ENCODE measurements at places on chromosomes 5 and 9. TPM values are rescaled to one million over a fixed set of nuclear protein-coding genes. Genes with fewer than 3 reads are reported as not detected.
A peak's percentile ranks its signal among the peaks of the same experiment; 100 is the strongest.

GRCh38 chr5:53873235-53873634 lies 312.8 kb downstream of the NDUFS4 start:
- no peak for DNase-seq

DNA sequence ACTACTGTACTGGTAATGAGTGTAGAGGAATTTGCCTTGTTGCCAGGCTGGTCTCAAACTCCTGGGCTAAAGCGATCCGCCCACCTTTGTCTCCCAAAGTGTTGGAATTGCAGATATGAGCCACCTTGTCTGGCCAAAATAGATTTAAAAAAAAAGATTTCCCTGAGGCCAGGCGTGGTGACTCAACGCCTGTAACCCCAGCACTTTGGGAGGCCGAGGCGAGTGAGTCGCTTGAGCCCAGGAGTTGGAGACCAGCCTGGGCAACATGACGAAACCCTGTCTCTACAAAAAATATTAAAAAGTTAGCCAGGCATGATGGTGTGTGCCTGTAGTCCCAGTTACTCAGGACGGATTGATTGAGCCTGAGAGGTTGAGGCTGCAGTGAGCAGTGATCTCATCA lies 62.5 kb downstream of the IPO11 start:
- peak; percentile 93 for DNase-seq

GRCh38 chr5:97112230-97112629 lies 30.2 kb downstream of the LIX1 start:
- DNase-seq, result no peak

GRCh38 chr9:120289990-120290975 lies 289.7 kb downstream of the CDK5RAP2 start:
- no peak for DNase-seq

DNA sequence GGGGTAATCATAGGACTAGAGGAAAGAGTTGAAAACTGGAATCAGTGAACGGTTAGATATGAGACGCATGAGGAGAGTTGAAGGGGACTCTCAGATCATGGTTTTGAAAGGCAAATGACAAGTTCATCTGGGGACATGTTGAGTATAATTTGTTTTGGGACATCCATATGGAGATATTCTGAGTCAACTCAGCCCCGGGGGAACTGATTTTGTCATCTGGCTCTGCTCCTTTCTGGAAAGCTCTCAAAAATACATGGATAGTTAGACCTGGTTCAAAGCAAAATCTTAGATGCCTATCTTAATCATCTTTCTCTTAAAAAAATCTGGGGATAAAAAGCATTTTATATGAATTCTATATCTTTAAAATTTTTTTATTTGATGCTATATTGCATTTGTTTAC lies 161.2 kb downstream of the SNX18 start:
- DNase-seq, result peak; percentile 58

DNA sequence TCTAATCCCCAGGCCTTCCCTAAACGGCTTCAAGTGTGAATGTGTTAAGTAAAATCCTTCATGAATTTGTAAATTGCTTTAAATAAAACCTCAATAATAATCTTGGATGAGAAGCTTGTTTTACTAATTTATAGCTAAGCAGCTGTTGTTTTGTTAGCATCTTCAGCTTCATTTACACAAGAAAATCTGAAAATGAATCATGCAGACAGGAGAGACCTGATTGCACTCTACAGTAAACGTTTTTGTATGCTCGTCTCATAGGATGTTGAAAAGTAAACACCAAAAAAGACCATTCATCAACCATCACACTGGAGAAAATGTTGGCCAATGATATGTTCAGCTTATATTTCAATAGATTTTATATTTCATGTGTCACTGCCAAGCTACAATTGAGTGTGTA lies 40.4 kb upstream of the MAP3K1 start:
- no peak for DNase-seq

DNA sequence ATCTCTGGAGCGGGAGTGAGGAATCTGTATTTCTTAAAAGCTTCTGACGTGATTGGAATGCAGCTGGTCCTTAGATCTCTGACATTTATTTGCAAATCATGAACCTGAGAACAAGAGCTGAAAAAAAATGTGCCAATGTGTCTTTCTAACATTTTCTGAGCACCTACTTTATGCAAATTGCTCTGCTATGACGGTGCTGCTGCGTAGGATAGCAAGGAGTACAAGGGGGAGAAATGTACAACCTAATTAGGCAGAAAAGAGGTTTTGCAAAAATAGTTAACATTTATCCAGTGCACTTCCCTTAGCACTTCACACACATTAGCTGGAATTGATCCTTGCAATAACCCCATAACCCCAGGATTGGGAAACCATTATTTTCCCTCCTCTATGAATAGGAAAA lies 357.5 kb downstream of the TLE4 start:
- DNase-seq, result no peak

GRCh38 chr5:40124367-40124766 lies 555.3 kb upstream of the PTGER4 start:
- peak; percentile 18 for DNase-seq

GRCh38 chr9:135326633-135327152 lies 152.9 kb upstream of the PPP1R26 start:
- DNase-seq, result no peak

- no peak for DNase-seq
Measured at GRCh38 chr9:125580701-125581286, 126.2 kb downstream of the MAPKAP1 start.

GRCh38 chr9:86918556-86918955 lies 28.8 kb downstream of the GAS1 start:
- DNase-seq, result peak; percentile 11

DNA sequence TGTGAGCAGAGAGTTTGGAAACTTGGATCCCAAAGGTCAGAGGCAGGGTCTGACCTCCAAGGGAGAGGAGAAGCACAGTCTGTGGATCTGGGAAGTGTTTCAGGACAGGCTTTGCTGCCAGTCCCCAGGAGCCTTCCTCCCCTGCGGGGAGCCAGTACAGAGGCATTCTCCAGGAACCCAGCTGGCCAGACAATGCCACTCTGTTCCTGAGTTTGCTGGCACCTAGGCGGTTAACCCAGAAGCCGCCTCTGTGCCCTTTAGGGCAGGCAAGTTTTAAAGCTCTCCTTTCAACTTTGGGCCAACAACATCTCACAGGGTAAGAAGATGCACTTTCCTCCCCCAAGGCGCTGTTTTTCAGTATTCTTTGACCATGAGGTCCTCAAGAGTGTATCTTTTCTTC lies 37.0 kb upstream of the FGF1 start:
- no peak for DNase-seq

DNA sequence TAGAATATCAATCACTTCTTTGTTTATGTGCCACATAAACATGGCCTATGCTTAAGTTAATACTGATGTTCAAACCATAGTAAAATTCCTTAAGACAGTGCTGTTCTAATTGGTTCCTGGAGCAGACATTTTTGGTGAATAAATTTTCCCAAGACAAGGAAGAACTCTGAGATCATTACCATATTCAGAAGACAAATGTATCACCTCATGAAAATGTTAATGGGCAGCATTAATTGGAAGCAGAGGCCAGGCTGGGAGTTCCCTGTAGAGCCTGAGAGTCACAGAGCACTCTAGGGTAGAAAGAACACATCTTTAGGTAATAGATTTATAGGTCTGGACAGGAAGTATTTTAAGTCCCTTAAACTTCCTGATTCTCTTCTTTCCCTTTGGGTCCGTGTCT lies 240.2 kb downstream of the MAN2A1 start:
- no peak for DNase-seq

DNA sequence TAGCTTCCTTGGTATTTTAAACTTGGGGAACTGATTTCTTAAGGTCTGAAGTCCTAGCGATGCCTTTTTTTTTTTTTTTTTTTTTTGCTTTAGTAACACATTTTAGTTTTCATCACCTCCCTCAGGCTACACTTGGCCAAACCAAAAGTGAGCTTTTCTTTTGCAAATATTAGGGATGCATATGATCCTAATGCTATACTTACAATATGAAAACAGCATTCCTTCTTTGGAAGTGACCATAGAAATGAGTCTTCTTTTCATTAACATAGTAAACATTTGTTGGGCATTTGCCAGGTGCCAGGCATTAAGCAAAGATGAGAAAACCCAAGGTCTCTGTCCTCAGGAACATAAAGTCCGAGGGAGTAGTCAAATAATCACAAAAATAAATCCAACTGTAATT lies 189.8 kb downstream of the ALDH1A1 start:
- DNase-seq, result no peak

DNA sequence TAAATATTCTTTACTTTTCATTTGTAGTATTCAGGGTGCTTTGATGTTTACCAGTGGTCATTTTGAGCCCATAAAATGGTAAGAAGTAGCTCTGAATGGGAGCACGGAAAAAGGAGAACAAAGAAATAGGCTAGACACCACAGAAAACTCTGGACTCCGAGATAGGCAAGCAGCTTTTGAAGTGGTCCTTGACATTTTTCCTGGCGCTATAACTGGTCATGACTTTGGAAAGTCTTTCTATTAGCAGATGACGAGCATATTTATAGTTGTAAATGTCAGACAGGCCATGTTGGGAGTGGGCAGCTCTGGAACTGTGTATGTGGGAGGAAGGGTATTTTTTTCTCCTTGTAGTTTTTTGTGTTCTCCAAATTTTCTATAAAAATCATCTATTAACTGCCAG lies 126.1 kb upstream of the POC5 start:
- no peak for DNase-seq

- no peak for DNase-seq
Measured at GRCh38 chr5:59054963-59055528, 472.2 kb downstream of the RAB3C start.

- DNase-seq, result no peak
Measured at GRCh38 chr9:19598722-19599121, 189.9 kb downstream of the ACER2 start.

- DNase-seq, result peak; percentile 15
Measured at GRCh38 chr9:20353931-20354652, 268.2 kb downstream of the MLLT3 start.

DNA sequence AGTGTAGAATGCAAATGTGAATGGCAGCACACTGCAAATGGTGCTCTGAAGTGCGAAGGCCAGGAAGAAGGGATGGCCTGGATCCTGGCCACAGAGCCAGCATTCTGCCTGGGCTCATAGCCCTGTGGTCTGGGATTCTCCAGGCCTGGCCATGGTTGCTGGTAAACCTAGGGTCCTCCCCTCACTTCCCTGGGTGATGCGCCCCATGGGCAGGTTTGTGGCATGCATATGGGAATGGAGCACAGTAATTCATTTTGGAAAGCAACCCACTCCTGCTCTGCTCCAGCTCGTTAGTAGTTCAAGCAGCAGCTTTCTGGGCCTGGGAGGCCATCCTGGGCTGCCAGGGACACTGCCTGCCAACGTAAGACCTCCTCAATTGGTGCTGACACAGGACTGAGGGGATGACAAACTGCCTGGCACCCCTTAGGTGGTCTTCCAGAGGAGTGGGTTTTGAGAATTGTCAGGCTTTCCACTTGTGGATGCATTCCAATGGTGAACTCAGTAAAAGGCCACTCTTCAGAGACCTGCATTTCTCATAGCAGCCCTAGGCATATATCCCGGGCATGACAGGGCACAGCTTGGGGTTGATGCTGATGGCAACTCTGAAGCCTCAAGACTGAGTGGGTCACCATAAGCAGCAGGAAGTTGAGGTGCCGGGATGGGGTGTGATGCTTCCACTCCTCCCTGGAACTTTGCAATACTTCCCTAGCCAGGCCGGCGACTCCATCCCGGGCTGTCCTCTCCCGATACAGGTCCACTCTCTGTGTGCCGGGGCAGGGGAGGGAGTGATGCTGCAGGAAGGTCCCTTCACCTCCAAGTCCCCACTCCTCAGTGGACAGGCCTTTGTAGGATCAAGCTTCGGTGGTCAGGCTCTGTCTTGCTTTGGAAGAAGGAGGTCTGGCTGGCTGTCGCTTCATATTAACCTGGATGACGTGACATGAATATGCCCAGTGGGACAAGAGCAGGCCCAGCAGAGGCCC lies 1.2 kb upstream of the SLC25A48 start:
- DNase-seq, result no peak

DNA sequence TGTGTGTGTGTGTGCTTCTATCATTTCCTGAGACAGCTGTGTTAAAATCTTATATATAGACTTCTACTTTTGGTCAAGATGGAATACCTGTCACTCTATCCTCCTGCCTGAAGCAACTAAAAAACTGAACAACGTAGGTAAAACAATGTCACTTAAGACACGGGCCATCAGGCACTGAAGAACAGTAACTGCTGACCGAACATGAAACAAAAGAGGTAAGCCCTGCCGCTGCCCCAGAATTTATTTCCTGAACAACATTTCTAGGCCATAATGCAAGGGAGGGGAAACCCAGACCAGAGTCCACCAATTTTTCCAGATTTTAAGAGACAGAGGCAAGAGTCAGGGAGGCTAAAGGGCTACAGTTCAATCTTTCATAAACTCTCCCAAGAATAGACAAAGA lies 156.0 kb downstream of the CDC42SE2 start:
- no peak for DNase-seq

GRCh38 chr5:150399524-150400211 lies 13.0 kb downstream of the CD74 start:
- DNase-seq, result peak; percentile 39

DNA sequence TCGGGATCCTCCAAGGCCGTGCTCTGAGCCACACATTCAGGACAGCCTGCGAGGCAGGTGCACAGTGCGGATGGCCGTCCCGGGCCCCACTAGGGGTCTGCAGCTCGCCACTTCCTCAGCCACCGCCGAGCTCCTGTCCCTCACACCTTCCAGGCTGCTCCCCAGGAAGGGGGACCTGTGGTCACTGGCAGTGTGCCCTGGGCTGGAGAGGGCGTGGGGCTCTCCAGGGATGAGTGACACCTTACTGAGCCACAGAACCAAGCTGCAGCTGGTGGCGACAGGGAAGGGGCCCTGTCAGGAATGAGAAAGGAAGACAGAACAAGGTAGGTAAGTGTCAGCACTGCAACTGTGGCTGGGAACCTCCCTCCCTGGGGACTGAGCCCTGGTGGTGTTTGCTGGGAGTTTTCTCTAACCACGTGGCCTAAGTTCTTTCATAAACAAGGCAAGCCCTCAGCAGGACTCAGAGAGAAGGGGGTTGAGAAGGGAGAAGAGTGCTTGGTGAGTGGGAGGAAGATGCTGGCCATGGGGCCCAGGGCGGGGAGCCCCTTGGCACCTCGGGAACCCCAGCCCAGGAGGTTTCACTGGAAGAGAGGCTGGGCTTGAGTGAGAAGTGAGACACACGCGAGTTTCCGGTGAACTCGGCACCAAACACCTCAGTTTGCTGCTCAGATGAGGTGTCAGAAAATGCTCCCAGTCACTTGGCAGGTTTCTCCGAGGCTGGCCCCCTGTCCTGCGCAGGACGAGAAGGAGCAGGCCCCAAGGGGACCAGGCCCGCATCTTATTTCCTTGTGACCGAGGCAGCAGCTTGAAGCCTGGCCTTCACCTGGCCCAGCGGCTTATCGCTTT lies 5.2 kb downstream of the IL13 start:
- DNase-seq, result no peak

Gene TEX48
- not detected for total RNA-seq

Gene NKD2
- 0.17 TPM for total RNA-seq

Gene ACSL6
- total RNA-seq, result not detected

Gene WDR38
- total RNA-seq, result not detected

Gene PRDM9
- not detected for total RNA-seq

Gene OR13C4
- total RNA-seq, result not detected

Gene SPATA31A3
- total RNA-seq, result not detected

Gene IFNK
- total RNA-seq, result not detected

Gene AP3B1
- 54.3 TPM for total RNA-seq

Gene GNA14
- total RNA-seq, result 0.42 TPM

Gene CCL28
- total RNA-seq, result not detected

Gene PCDHB3
- 8.0 TPM for total RNA-seq

Gene TAL2
- total RNA-seq, result not detected

Gene LCN10
- not detected for total RNA-seq

Gene CLINT1
- total RNA-seq, result 50.6 TPM

Gene OBP2B
- not detected for total RNA-seq

Gene KCNIP1
- 0.27 TPM for total RNA-seq

Gene SHC3
- 3.2 TPM for total RNA-seq

Measured in M059J (cell line).